ENCODE measurements at places on chromosomes 4 and X.

DNA sequence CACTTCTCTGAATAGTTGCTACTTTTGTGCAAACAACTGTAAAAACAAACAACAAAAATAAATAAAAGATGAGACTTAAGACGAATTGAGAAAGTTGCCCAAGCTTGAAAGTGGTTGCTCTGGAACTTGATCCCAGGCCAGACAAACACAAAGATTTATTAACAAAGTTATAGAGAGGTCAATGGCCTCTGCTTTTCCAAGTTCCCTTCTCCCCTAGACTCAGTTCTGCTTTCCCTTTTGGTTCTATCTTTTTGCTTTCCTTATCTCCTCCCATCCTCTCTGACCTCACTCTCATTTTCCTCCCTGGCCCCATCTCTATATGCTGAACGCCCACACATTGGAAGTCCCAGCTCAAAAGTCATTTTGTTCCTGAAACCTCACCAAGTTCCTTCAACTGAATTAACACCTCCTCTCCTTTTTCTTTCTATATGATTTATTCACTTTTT is 82.7 kb downstream of the MXRA5 start:
- DNase-seq: no peak

GRCh38 chrX:122219735-122220134 is 964.3 kb upstream of the GRIA3 start:
- DNase-seq: no peak

DNA sequence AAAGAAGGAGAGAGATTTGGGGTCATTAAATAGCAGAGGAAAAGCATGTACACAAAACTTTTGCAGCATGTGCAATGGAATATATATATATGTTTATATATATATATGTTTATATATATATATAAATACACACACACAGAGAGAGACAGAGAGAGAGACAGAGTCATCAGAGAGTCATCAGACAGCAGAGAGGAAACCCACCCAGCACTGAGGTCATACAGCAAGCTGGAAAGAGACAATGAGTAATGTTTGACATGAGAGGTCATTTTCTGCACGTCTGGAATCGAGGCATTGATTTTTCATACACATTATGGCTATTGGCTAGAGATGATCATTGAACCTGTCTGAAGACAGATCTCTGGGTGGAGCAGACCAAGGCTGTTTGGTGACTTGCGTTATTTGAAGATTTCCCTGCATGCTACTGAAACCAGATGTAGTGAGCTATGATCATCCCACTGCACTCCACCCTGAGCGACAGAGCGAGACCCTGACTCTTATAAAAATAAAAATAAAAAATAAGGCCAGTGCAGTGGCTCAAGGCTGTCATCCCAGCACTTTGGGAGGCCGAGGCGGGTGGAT is 48.8 kb upstream of the SHOX start:
- no peak for DNase-seq

DNA sequence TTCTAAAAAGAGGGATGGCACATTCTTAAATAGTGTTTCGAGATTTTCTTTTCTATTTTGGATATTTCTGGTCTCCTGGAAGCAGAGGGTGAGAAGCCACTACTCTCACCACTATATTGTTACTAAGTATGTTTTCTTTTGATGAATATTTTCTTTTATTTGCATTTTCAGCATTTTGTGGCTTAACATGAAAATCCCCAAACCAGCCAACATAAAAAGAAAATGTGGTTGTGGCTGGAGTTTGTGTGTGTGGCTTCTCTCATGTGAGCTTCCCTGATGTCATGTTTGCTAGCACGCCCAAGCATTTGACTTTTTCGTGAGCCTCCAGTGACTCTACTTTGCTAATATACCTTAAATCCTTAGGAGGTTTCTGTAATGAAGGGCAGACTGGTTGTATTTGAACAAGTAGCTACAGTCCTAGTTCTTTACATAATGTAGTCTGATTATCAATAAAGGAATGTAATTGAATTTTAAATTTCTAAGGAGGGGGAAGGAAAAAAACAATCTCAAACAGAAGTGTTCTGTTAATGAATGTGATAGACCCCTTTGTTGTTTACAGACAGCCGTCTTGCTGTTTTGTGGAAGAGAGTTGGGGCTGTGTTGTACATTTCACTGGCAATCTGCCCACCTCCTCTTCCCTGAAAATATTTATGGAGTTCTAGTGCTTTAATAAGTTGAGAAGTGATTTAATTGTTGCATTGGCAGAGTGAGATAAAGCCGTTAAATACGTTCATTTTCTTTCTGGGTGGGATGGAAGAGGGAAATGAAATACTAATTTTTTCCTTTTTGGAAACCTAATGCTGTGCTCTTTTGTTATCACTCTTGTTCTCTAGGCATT is 114.6 kb downstream of the ARHGAP10 start:
- no peak for DNase-seq

DNA sequence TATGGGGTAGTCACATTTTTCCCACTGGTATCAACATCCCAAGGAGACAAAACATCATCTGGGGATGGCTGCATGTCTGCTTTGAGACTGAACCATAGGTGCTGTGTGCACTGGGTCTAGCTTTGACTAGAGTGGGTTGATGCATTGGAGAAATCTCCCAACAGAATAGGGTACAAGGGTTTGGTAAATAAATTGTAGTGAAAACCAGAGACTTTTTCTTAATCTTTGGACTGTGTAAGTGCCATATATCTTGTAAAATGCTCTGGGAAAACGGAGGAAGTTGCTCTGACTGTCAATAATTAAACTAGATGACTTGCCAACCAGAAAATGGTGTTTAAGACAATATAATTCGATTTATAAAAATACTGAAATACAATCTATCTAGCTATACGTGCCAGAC is 1064.0 kb upstream of the SLIT2 start:
- no peak for DNase-seq

DNA sequence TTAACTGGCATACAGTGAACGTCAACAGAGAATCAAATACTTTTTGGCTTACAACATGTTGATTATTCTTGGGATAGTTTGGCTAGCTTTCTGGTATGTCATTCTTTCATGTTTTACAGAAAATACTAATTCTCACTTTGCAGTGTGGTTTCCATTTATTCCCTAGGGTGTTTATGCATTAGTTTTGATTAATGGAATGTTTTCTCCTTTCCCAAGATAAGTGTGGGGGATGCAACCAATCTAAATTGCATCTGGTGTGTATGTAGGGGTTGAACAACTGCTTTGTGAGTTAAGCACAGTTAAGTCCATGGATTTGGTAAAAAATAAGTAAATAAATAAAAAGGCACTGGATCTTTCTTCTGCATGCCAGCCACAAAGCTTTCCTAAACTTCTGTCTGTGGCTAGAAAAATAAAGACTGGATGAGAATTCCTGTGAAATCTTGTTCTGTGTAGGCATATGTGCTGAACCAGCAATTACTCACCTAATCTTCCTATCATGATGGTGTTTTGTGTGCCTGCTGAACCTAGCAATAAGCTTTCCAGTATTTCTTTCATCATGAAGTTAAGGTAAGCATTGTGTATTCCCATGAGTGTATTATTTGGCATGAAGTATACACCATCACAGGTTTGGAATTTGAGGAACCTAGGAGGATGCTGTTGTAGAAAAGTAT is 50.6 kb upstream of the TENM3 start:
- DNase-seq: no peak

DNA sequence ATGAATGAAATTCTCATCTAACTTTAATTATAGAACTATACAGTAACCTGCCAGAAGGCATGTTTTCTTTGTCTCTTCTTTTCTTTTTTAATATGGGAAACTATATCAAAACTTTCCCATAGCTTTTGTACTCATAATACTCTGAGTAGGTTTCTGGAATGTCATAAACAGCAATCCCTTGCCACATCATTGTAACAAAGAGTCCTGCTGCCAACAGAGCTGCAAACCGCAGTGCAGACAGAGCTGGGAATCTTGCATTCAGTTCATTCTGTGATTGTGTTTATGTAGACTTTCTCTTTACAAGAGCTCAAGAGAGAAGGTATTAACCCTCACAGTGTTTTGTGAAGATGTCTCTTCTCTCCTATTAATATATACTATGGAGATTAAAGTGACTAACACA is 304.4 kb upstream of the SLIT2 start:
- DNase-seq: no peak

- DNase-seq: peak; percentile 66
These were observed 137.6 kb downstream of the TECRL start for GRCh38 chr4:64271601-64272081.

GRCh38 chr4:148090029-148090428 is 352.2 kb downstream of the NR3C2 start:
- no peak for DNase-seq

DNA sequence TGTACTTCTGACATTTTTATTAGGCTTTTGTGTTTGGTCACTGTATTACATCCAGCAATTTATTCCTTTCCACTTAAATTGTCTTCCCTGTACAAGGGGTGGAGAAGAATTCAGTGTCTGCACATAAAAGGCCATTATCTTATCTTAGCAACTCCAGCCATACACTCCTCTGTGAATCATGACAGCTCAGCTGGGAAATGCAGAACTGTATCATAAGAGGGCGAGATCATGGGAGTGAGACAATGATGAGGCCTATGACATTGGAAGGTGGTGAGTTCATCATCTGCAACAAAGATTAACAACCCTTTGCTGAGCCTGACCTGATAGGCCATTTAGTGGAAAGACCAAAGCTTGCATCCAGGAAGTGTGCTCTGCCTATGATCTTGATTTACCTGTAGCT is 33.3 kb downstream of the SLIT2 start:
- no peak for DNase-seq

- DNase-seq: no peak
These were observed 227.7 kb upstream of the PSAPL1 start for GRCh38 chr4:7662507-7662846.

DNA sequence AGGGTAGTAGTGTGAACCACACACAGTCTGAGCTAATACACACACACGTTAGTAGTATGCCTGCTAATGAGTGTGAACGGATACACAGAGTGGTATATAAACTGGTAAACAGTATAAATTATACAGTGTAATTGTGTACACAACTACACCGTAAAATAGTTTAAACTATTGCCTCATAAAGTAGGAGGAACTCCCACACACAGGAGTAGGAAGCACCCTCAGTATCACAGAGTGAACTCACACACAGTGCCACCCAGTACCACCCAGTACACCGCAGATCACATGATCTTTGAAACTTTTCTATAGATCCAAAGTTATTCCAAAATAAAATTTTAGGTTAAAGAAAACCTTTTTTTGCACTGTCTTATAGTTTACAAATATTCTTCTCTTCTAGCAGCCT is 275.1 kb downstream of the ADGRA3 start:
- no peak for DNase-seq

DNA sequence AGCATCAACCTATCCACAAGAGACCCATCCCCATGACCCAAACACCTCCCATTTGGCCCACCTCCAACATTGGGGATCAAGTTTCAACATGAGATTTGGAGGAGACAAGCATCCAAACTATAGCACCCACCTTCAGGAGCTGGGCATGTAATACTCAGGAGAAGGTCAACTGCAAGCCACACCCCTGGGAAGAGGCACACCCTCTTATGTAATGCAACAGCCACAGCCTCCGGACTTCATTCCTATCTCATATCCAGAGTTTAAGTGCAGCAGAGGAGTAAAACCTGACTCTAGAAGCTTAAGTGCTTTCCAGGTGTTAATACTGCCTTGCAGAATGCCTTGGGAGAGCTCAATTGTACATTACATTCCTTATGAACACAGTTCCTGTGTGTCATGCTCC is 197.4 kb downstream of the PTTG2 start:
- DNase-seq: no peak

- DNase-seq: no peak
These were observed 29.1 kb upstream of the PLS3 start for GRCh38 chrX:115531818-115532403.

DNA sequence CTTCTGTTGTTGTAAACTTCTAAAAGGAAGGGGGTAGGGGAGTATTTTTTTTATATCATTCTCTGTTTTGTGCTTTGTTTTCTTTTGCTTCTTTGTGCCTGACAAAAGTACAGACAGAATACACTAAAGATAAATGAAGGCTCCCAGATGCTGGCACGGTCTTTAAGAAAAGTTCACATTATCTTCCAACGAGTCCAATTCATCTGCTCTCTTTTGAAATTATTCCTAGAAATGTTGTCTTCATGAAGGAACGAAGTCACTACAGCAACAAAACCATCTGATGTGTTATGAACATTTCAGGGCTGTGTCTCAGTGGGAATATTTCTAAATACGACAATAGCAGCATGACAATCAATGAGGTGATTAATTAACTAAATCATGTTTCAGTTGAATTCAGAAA is 813.8 kb upstream of the HTR2C start:
- no peak for DNase-seq

GRCh38 chr4:10740891-10741620 is 56.5 kb upstream of the CLNK start:
- no peak for DNase-seq

- no peak for DNase-seq
These were observed 689 bp upstream of the OGT start for GRCh38 chrX:71532078-71532752.

- peak; percentile 59 for DNase-seq
These were observed 37.3 kb downstream of the ACOX3 start for GRCh38 chr4:8403173-8403753.

DNA sequence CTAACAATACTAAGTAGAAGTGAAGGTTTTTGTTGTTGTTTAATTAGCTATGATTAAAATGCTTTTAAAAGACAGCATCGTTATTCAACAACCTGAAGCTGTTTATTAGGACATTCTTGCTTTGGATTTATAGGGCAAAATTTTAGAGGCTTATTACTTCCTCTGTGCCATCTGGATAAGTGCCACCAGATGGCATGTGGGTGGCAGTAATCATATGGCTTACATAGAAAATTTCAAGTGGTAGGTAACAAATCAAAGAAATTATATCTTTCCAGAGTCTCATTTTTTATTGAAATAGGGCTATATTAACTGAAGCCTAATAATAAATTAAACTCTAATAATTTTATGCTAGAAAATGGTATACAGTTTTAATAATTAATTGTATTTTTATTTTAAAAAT is 83.3 kb upstream of the HTR2C start:
- no peak for DNase-seq

DNA sequence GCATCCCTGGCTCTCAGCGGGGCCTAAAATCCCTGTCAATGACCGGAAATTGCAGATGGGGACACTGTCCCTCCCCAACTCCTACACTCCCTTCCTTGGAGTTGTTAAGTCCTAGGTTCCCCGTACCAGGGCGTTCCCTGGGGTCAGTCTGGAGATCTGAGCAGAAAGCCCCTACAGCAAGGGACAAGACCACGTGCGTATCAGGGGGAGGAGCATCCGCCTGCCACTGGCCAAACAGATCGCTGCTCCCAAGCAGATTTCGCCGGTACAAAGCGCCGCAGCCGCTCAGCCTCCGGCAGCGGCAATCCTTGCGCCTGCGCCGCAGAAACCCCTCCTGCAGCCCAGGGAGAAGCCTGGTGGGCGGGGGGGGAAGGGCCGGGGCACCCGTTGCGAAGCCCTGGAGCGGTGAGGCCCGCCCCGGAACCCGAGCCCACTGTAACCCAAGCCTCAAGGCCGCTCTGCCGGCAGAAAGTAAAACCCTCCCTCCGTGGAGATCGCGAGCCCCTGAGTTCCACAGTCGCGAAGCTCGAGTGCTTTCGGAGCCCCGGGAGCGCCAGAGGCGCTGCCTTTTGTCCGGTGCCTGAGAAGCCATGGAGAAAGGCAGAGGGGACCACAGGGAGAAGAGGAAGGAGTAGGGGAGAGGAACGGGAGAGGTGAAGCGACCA is 2.7 kb downstream of the CRMP1 start:
- DNase-seq: no peak

- DNase-seq: no peak
These were observed 42.6 kb downstream of the DDIT4L start for GRCh38 chr4:100147684-100148083.

- DNase-seq: no peak
These were observed 9.0 kb downstream of the TENM3 start for GRCh38 chr4:182252220-182252619.

GRCh38 chr4:84855774-84856173 is 110.7 kb downstream of the WDFY3 start:
- no peak for DNase-seq

- DNase-seq: no peak
These were observed 10.0 kb upstream of the ASMTL start for GRCh38 chrX:1462596-1463251.

Measured in KG1 (cell line).